GF-D8 (cell line): ENCODE measurements at places on chromosomes 2 and 18.

DNA sequence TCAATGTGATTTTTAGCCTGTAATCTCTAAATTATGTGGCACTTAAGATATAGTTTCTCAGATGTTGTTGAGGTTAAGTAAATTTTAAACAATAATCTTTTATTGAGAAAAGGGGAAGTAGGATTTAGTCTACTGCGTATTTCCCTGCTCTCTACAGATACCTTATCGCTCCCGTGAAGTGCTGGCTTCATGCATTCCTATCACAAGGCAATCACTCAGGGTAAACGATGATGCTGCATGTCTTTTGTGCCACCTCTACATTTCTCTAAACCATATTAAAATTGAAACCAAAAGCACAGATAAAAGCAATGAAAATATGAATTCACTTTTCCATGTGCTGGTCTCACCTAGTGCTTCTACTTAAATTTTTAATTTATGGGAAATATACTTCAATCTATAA, 14.4 kb upstream of the RPE start:
- peak; percentile 26 for DNase-seq

DNA sequence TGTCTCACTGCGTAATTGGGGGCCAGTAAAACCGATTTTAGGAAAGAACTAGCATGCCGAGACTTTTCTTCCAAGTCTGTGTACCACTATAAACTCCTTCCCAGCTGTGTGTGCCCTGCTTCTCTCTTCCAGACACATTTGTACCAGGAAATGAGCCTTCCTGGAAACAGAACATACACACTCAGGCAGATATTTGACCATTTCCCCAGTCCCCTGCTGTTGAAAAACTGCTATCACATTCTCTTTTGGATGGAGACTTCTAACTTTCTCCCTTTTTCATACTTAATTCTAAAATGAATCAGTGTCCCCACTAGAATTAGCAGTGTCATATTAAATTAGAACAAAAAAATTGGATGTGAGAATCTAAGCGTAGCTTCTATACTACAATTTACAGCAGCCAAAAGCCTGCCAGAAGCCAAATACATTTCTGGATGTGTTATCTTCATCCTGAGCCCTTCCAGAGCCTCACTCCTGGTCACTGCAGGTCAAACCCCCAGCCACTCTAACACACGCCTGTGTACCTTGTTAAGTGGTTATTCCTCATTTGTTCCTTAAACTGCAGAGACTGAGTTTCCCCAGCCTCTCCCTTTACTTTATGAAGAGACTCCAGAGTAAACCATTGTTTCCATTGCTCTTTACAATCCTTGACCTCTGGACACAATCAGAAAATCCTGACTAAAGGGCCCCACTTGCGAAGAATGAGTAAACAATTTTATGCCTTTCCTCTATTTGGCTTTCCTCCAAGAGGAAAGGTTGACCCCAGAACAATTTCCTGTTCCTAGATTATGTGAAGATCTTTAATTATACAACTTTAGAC, 20.4 kb downstream of the DSG4 start:
- no peak for DNase-seq

GRCh38 chr2:196291426-196291825, 120.0 kb upstream of the STK17B start:
- no peak for DNase-seq

DNA sequence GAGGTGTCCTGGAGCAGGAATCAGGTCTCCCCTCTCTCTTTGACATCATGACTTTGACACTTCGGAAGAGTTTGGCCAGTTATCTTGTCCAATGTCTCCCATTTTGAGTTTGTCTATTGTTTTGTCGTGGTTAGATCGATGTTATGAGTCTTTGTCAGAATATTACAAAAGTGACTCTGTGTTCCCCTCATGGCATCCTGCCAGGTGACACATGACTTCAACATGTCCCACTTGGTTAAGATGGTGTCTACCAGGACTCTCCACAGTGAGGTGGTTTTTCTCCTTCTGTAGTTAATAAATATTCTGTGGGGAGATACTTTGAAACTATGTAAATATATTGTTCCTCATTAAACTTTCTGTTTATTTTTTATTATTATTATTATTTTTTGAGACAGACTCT, 76.6 kb upstream of the BZW1 start:
- no peak for DNase-seq

GRCh38 chr2:200077838-200078237, 122.5 kb downstream of the MAIP1 start:
- no peak for DNase-seq

DNA sequence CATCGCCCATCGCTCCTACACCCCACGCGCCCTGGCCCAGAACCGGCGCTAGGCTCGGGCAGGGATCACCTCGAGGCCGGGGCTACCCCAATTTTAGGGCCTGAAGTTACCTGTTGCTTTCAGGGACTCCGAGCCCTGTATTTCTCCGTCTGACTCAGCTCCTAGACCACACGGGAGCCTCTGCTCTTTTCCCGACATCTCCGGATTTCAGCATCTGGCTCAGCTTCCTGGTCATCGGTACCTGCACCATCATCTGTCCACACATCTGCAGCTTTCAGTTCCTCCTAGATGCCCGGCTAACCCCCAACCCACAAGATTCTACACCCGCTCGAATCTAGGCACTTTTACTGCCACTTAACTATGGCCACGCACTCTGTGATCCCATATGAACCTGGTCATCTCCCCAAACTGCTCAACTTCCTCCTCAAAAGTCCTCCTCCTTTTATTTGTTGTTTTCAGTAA, 12.1 kb upstream of the HMSD start:
- DNase-seq = no peak
